CD4-positive, alpha-beta T cell treated with Interleukin-4 for 4 hours (primary cell): ENCODE measurements at places on chromosomes 2 and 18.
A peak's percentile ranks its signal among the peaks of the same experiment; 100 is the strongest.

- no peak for DNase-seq
These were observed 94.7 kb upstream of the EFEMP1 start for GRCh38 chr2:56018267-56018666.

DNA sequence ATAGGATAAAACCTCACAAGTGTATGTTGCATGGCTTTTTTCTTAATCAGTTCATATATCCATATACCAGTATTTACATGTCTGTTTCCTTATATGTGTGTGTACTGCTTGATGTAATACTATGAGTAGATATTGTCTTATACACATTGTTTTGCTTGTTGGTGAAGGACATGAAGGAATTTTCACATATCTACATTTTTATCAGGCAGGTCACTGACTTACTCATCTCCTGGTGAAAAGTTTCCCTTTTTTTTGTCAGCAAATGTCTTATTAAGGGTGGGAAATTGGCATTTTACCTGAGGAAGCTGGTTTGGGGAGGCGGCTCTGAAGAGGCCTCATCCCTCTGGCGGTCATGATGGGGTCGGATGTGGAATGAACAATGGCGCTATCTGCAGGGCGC, 61.4 kb upstream of the LYPD1 start:
- no peak for DNase-seq

DNA sequence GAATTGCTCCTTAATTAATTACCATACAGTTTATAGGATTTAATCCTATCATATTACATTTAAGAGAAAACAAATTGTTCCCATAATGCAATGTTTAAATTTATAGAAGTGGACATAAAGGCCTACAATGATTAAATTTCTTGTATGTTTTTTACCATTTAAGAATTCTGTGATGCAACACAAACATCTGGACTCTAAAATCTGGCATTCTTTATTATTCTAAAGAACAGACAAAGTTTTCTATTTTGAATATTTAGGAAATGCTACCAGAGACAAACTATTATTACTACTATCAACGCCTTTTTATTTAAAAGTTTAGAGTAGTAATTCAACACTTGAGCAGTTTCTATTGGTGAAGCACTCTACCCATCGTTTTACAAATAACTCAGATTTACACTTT, 535.1 kb downstream of the TMX3 start:
- no peak for DNase-seq

GRCh38 chr2:27441958-27442919, at the start of gene KRTCAP3:
Gene KRTCAP3 (plus strand): TSS chr2:27442381. CDS start chr2:27442413, 32 bp downstream.
- peak; percentile 55 for DNase-seq

DNA sequence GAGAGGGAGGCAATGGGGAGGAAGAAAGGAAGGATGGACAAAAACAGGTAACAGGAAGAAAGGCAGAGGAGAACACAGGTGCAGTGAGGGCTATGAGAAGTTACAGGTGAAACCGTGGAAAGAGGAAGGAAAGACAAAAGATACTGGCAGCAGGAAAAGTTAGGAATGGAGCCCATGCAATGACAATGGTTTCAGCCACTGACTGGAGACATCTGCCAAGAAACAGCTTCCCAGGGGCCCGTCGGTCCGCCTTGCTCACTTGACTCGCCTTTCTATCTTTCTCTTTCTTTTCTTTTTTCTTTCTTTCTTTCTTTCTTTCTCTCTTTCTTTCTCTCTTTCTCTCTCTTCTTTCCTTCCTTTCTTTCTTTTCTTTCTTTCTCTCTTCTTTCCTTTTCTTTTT, 37.5 kb downstream of the ST8SIA5 start:
- no peak for DNase-seq

GRCh38 chr2:45987856-45988255, 309.4 kb upstream of the EPAS1 start:
- DNase-seq, result no peak

- no peak for DNase-seq
These were observed 251.4 kb downstream of the PRKCE start for GRCh38 chr2:45902781-45903375.

- no peak for DNase-seq
These were observed 23.4 kb downstream of the HNRNPA3 start for GRCh38 chr2:177235855-177236437.

GRCh38 chr18:13597068-13597467, 129.3 kb downstream of the FAM210A start:
- DNase-seq, result no peak

DNA sequence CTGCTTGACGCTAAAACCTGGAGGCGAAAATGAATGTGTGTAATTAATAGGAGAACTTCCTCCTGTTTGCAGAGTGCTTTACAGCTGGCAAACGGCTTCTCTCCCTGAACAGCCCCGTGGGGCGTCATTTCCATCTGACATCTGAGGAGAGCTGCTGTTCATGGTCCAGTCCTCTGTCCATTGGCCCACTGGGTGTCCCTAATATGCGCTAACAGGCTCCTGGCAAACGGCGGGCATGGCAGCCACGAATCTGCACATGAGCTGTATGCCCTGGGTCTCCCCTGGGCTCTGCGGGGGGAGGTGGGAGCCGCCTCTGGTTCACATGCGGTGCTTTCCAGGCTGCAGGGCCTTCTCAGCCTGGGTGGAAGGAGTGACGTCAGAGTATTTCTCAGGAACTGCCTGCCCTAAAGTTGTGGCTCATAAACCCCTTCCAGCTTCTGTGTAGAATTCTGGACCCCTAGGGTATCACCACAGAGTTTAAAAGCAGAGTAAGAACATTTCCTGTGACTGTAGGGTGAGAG, 73.2 kb downstream of the LRRFIP1 start:
- peak; percentile 91 for DNase-seq

- no peak for DNase-seq
These were observed 567 bp downstream of the TMEM200C start for GRCh38 chr18:5894611-5895298.

GRCh38 chr18:4096486-4096885, 358.6 kb downstream of the DLGAP1 start:
- no peak for DNase-seq

DNA sequence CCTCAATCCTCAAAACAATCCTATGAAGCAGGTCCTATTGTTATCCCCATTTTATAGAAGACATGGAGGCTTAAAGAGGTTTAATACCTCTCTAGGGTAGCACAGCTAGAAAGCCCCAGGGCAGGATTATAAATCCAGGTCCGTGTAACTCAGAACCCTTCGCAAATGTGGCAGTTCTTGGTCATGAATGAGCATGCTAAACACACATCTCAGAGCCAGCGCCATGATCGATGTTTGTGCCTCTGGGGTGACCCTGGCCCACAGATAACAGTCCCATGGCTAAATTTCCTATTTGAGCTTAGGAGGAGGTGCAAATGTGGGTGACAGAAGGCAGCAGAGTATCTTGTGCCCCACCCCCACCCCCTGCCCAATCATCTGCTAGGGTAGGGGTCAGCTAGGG, 17.5 kb downstream of the DNMT3A start:
- no peak for DNase-seq

DNA sequence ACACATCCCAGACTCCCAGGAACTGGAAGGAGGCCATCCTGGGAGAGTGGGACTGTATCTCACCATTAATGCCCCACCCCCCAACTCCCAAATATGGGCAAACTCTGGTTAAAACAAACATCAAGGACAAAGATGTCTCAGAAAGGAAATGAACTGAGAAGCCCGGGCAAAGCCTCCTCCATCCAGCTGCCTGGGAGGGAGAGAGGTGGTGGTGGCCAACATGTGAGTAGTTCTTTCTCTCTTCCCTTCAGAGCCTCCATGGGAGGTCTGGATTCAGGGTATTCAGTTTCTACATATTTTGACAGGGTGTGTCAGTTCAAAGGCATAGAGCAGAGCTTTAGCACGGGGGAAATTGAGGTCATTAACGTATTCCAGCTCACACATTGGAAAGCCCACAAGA, 57.5 kb downstream of the CXCR4 start:
- DNase-seq, result no peak

GRCh38 chr2:222915092-222915957, 54.5 kb downstream of the ACSL3 start:
- DNase-seq, result no peak

DNA sequence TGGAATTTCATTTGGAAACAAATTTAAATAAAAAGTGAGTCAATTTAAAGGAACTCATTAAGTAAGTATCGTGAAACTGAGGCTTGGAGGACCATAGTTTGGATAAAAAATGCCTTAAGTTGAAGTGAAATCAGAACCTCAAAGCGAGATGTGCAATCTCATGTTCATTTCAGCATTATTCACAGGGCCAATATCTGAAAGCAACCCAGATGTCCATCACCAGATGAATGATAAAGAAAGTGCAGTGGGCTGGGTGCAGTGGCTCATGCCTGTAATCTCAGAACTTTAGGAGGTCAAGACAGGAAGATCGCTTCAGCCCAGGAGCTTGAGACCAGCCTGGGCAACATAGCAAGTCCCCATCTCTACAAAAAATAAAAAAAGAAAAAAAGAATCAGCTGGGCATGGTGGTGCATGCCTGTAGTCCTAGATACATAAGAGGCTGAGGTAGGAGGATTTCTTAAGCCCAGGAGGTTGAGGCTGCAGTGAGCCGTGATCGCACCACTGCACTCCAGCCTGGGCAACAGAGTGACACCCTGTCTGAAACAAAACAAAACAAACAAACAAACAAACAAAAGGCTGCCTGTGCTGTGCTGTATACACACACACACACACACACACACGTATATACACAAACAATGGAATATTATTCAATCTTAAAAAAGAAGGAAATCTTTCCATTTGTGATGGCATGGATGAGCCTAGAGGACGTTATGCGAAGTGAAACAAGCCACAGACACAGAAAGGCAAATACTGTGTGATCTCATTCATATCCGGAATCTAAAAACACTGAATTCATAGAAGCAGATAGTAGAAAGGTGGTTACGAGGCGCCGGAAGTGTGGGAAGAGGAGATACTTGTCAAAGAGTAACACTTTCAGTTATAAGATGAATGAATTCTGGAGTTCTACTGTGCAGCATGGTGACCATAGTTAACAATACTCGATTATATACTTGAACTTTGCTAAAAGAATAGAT, 14.5 kb downstream of the SH3RF3 start:
- peak; percentile 45 for DNase-seq

GRCh38 chr2:22800412-22800811, 584.6 kb upstream of the KLHL29 start:
- no peak for DNase-seq

DNA sequence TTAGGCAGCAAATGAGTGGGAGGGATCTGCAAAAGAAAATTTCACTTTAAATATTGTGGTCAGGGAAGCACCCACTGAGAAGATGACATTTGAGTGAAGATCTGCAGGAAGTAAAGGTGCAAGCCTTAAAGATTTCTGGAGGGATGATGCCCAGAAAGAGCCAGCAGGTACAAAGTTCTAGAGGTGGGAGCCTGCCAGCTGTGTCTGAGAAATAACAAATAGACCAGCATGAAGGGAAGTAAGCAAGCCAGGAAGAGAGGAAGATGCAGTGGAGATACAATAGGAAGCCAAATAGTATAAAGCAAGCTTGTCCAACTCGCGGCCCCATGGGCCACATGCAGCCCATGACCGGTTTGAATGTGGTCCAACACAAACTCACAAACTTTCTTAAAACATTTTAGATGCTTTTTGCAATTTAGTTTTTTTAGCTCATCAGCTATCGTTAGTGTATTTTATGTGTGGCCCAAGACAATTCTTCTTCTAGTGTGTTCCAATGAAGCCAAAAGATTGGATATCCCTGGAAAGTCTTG, 489.9 kb downstream of the DCC start:
- no peak for DNase-seq

DNA sequence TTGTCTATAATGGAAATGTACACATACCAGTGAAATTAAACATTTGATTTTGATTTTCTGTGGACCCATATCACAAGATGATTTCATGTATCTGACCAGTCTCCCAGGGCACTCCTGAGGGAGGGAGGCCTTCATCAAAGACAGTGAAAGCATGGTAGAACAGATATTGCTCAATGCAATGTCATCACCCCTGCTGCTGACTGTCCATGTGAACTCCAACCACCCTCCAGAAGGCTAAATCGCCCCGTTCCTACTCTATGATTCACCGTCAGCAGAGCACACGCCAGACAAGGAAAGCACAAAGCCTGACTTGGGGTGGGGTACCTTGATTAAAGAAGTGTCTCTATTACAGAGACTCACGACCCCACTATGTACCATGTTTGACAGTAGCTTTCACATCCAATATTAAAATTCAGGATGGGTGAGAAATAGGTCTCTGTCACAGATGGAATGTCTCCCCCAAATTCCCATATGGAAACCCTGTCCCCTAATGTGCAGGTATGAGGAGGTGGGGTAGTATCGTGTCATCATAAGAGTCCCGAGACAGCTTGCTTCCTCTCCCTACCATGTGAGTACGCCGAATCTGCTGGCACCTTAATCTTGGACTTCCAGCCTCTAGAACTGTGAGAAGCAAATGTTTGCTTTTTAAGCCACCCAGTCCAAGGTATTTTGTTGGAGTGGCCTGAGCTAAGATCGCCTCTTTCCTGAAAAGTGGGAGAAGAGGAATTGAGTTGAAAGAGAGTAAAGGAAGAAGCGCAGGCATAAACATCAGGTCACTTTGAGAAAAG, 42.4 kb downstream of the CYB5A start:
- no peak for DNase-seq

DNA sequence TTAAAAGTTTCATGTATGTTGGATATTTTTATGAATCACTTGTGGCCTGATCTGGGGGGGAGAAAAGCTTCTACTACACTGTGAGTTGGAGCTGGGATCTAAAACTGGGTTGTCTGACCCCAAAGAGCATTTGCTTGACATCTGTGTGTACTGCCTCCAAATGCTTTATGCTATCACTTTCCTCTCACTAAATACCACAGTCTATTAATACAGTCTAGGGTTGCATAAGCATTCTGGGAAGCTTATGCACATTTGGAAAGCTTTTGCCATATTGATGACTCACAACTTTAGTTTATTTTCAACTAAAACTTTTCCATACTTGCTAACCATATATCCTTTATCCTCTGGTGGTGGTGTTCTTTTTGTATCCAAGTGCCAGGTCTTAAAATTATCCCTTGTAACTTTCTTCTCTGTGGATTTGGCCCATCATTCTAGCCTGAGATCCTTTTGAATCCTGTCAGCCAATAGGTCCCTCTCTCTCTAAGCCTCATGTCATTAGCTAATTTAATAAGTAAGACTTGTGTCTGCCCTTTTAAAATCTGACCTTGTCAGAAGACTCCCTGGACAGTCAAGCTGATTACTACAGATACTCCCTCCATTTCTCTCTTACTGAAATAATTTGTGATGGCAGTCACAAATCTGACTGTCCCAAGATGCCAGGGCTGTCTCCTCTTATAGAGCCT, 72.7 kb downstream of the NXPH2 start:
- DNase-seq, result no peak

DNA sequence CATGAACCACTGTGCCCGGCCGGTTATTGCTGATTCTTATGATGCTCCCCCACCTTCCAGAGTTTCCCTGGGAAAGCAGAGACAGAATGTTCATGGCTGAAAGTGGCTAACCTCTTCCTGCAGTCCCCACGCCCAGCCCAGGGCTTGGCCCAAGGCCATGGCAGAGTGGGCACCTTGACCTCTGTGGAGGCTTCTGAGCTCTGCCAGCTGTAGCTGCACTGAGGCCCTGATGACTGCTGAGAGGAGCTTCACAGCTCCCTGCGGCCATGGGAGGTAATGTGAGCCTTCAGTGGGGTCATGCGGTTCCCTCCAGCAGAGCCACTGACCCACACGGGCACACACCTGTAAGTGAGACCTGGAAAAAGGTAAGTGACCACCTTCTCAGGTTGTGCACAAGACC, 13.3 kb downstream of the EFHD1 start:
- no peak for DNase-seq

- DNase-seq, result no peak
These were observed 66.6 kb downstream of the GYPC start for GRCh38 chr2:126722546-126722945.
